ENCODE measurements at places on chromosomes 4 and X.

GRCh38 chrX:19709812-19710518 is 177.4 kb downstream of the SH3KBP1 start:
- DNase-seq = no peak

GRCh38 chr4:76546759-76547742 is 112.0 kb downstream of the SHROOM3 start:
- no peak for DNase-seq

GRCh38 chr4:83605744-83606172 is 69.8 kb downstream of the GPAT3 start:
- DNase-seq = no peak

- DNase-seq = no peak
Observed at GRCh38 chrX:25701876-25702275, 436.3 kb upstream of the MAGEB18 start.

GRCh38 chrX:15471028-15471427 is 22.1 kb downstream of the PIR start:
- DNase-seq = no peak

- DNase-seq = no peak
Observed at GRCh38 chrX:68830419-68831404, 1.9 kb downstream of the EFNB1 start.

DNA sequence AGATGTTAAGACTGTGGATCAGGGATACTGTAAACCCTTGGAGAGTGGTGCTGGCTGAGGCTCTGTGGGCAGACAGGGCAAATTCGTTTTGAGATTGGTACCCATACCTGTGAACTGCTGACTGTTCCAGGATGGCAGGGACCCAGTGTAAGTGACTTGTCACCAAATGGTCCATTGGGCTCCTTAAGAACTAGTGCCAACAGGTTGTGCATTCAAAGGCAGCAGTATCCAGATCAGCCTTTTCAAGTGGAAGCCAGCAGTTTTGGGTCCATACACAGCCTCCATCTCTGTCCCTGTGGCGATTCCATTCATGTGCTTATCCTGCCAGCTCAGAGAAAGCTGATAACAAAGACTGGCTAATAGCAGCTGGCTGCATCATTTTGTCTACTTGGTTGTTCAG is 84.0 kb upstream of the SCOC start:
- no peak for DNase-seq

GRCh38 chrX:70664726-70665125 is 220.1 kb downstream of the DLG3 start:
- DNase-seq = no peak

- no peak for DNase-seq
Observed at GRCh38 chr4:8510611-8511285, 69.4 kb upstream of the GPR78 start.

- no peak for DNase-seq
Observed at GRCh38 chr4:112411781-112412550, 104.0 kb downstream of the NEUROG2 start.
